ENCODE measurements at places on chromosomes 7 and 10. TPM values are rescaled to one million over a fixed set of nuclear protein-coding genes. Genes with fewer than 3 reads are reported as not detected.

GRCh38 chr10:58302254-58302653, 32.6 kb upstream of the UBE2D1 start:
- no peak for DNase-seq

DNA sequence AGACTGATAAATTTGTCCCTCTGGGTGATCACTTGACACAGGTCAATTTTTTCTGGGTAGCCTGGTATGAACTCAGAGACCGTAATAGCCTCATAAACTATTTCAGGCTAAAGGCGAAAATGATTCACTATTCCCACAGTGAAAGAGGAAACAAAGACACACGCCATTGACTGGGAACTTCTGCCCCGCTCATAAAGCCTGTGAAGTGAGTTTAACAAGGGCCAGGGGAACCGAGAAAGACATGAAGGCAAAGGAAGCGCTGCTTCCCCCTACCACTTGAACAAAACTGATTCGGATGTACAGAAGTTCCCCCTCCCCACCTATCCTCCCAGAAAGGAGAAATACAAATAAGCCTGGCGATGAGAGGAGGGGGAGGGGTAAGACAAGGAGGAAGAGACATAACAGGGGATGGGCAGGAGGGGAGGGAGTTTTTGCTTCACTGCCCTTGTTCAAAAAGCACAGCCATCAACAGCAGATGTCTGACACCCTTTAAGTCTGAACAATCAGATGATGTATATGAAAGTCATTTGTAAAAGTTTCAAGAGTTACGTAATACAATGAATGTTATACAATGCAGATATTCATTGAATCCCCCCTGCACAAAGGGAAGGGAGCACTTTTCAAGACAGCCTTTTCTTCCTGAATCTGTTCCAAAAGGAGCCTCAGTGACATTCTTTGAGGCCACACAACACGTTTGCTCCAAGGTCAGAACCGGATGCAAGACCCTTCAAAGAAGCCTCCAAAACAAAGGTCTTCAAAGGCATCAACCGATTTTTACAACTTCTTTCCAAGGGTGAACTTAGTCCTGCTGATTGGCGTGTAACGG, 734 bp downstream of the ABCB4 start:
- DNase-seq, result peak; percentile 82

DNA sequence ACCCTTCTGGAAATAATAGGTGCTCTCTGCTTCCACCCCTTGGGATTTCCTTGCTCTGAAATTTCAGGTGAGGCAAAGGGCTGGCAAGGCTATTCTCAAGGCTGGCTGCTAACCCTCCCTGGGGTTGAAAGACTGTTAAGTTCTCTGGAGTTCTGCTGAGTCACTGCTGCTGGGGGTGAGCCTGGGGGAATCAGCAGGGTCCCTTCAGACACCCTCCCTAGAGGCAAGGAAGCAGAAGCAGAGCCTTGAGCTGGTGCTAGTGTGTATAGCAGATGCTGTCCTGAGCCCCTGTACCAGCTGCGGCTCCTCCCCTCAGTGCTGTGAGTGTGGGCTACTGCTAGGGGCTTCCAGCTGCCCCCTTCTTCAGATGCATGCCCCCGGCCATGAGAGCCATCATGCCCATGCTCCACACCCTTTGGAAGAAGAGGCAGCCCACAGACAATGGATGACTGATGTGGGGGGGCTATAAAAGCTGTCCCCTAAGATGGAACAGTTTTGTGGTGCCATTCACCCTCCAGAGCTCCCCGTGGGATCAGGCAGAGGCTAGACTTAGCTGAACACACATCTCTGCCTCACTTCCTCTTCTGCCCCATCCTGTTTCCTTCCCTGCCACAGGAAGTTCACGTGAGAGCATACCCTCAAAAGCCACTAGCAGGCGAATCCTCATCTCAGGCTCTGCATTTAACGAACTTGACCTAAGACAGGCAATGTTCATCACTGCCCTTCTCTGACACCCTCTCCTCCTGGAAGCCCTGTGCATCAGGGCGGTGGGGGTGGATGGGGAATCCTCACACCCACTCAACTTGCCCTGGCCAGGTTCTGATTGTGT, 91.8 kb downstream of the SH3PXD2A start:
- peak; percentile 85 for DNase-seq

- DNase-seq, result peak; percentile 85
Measured at GRCh38 chr10:11178606-11179515, 161.2 kb downstream of the CELF2 start.

GRCh38 chr7:35983626-35984025, 169.4 kb upstream of the EEPD1 start:
- no peak for DNase-seq

- DNase-seq, result no peak
Measured at GRCh38 chr7:69743436-69743835, 145.2 kb downstream of the AUTS2 start.

PRSS2 gene
- 1.1 TPM for total RNA-seq

DNA sequence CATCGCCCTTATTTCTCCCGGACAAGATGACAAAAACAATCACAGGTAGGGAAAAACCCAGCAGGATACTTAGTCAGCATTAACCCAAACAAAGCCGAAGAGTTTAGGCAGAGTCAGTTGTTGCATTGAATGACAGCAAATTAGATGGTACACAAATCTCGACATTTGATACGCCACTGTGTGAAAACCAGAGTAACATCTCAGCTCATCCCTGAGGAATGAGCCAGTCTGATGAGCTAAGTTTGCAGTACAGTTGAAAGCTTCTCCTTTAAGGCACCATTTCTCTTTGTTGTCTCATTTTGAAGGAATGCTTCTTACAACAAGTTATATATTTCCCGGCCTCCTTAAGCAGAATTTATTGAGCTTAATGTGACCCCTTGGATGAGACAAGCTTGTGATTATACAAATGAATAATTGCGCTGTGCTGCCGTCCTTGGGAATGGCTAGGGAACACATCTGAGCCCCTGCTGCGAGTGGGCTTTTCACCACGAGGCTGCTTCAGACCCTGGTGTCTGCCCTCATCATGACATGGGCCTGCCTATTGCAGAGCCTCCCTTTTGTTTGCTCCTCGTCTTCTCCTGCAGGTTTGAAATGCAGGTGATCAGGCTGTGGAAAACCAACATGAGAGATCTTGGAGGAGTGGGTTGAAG, 137.3 kb downstream of the CELF2 start:
- DNase-seq, result no peak

- DNase-seq, result peak; percentile 93
Measured at GRCh38 chr10:72331575-72332422, 22.9 kb downstream of the DNAJB12 start.

COL13A1 gene
- total RNA-seq, result not detected

DNA sequence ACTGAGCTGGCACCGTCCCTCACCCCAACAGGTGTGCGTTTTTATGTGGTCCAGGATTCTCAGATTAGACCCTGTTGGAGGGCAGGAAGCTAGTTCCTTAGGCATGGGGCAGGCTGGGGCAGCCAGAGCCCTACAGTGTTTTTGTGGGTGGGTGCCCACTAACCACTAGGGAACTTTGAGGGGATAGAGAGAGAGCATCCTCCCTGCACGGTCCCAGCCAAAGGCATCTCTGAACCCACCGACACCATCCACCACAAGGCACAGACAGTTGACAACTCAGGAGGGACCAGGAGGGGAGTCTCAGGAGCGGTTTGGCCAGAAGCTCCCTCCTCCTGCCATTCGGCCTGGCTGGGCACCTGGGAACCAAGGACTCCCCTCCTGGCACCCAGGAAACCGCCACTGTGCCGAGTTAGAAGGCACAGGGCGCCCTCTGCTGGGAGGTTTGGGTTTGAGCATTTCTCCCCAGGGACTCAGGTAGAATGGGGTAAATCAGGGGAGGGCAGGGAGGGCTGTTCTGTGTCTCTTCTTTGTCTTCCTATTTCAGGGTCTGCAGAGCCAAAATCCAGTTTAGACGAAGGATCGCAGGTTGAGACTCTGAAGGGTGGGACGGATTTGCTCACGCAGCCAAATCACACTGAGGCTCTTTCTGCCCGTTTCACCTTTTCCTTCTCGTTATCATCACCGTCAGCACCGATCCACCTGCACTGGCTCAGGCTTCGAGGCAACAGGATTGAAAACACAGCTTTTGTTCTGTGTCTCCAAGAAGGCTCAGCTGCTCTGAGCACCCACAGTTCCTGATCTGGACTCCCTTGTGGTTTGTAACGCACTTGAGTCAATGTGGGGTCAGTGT, 84.8 kb upstream of the COL13A1 start:
- peak; percentile 59 for DNase-seq

DNA sequence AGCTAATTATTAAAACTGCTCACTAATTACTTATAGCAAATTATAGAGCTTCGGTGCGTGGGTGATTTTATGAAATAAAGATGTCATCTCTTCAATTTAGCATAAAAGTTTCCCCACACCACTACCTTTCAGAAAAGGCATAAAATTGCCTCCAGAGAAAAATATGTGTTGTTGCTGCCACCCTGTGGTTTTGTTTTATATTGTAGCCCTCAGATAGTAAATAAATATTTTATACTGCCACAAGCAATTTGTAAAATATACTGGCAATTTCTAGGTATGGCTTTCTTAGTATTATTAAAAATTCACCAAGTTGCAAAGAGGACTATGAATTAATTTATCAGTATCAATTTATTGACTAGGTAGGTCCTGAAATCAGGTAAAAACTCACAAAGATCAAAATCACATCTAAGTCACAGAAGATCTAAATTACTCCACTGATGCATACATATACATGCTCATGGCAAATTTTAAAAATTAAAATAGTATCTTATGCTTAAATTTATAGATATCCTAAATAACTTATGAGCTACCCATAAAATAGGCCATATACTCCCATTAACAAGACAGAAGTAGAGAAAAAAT, 26.5 kb downstream of the ASNS start:
- peak; percentile 38 for DNase-seq

GRCh38 chr10:130637089-130637676, 501.0 kb downstream of the GLRX3 start:
- no peak for DNase-seq

- no peak for DNase-seq
Measured at GRCh38 chr7:38070718-38071117, 107.3 kb upstream of the STARD3NL start.

DNA sequence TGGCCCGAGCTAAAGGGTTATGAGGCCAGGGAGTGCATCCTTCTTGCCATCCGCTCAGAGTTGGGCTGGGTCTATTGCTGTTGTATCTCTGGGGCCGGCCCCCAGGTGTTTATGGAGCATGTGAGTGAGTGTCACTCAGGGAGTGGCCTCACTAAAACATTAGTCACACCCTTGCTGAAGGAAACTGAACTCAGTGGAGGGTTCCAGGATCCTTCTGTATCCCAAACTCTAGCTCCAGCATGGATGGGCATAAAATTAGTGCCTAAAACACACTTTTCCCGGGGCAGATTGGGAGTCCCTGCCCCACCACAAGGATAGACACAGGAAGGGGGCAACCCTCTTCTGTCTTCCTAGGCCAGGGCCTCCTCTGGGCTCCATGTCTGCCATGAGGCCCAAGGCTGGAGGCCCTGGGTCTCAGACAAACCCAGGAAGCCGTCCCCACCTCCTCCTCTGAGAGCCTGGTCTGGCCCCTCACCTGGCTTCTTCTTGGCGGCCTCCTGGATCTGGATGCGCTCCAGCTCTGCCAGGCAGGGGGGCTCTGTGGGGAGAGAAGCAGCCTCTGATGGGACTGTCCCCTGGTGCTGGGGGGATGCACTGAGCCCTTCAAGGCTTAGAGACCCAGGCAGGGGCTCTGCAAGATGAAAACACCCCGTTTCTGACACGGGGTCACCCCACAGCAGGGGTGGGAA, 24.5 kb downstream of the SPOCK2 start:
- no peak for DNase-seq

DNA sequence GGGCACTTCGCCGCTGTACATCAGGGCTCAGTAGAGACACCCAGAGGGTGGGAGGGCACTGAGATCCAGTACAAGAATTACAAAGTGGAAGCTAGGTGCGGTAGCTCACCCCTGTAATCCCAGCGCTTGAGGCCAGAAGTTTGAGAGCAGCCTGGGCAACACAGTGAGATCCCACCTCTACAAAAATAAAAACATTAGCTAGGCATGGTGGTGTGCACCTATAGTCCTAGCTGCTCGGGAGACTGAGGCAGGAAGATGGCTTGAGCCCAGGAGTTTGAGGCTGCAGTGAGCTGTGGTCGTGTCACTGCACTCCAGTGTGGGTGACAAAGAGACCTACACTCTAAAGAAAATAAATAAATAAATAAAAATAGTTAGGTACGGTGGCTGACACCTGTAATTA, 64.0 kb downstream of the CLEC2L start:
- DNase-seq, result no peak

ZNF485 gene
- total RNA-seq, result 7.9 TPM

- no peak for DNase-seq
Measured at GRCh38 chr7:127650847-127651555, 993 bp upstream of the SND1 start.

PRLHR gene
- total RNA-seq, result not detected

ZNF775 gene
- total RNA-seq, result 6.5 TPM

GRCh38 chr10:86244297-86245014, 122.1 kb downstream of the GRID1 start:
- no peak for DNase-seq

- no peak for DNase-seq
Measured at GRCh38 chr7:45028138-45028919, 28.3 kb downstream of the CCM2 start.

ASIC3 gene
- 22.3 TPM for total RNA-seq

LIPN gene
- not detected for total RNA-seq

GRCh38 chr10:102773986-102774385, 30.2 kb downstream of the WBP1L start:
- DNase-seq, result no peak

DNA sequence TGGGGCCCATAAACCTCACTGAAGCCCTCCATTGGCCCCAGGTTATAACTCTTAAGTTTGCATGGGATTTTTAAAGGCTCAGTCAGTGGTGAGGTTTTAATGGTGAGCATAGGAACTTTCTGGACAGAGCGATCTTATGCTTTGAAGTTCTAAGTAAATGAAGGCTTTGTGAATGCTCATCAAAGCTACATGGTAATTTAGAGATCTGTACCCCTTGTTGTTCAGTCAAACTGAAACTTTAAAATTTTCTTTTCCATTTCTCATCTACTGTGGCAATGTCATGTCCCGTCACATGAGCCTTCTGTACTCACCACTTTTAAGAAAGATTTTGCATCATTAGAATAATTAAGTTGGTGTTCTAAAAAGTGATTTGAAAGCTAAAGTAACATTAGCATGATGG, 39.9 kb downstream of the CHN2 start:
- DNase-seq, result no peak

- DNase-seq, result no peak
Measured at GRCh38 chr7:22348379-22348778, 8.6 kb downstream of the RAPGEF5 start.

NT5C3A gene
- 55.3 TPM for total RNA-seq

SEMA3E gene
- total RNA-seq, result not detected
